ENCODE measurements at places on chromosomes 6 and 20. TPM values are rescaled to one million over a fixed set of nuclear protein-coding genes. Genes with fewer than 3 reads are reported as not detected.

The ATP6V1G2 gene
- total RNA-seq, result 1.6 TPM

The LIME1 gene
- total RNA-seq, result 3.4 TPM

The ECT2L gene
- 1.6 TPM for total RNA-seq

The VNN1 gene
- 1.1 TPM for total RNA-seq

The PRSS35 gene
- total RNA-seq, result 0.36 TPM

The IP6K3 gene
- total RNA-seq, result 42.0 TPM

The PKIB gene
- 0.30 TPM for total RNA-seq

The HRH3 gene
- not detected for total RNA-seq

The SLC23A2 gene
- total RNA-seq, result 6.3 TPM

The FKBP1C gene
- 0.63 TPM for total RNA-seq

The LAMA2 gene
- 185 TPM for total RNA-seq

The DNAH8 gene
- 0.03 TPM for total RNA-seq

The GNMT gene
- 0.77 TPM for total RNA-seq

The TCF21 gene
- total RNA-seq, result 5.3 TPM

The MAPK14 gene
- total RNA-seq, result 24.5 TPM

The CD40 gene
- 6.8 TPM for total RNA-seq

The MGME1 gene
- total RNA-seq, result 13.6 TPM

The TBC1D22B gene
- total RNA-seq, result 6.1 TPM

The CCN6 gene
- not detected for total RNA-seq
